ENCODE measurements at places on chromosomes 2 and 18.
A peak's percentile ranks its signal among the peaks of the same experiment; 100 is the strongest.

- no peak for DNase-seq
These were observed 260.2 kb downstream of the ZNF407 start for GRCh38 chr18:74857901-74858300.

GRCh38 chr18:10901329-10901728 lies 248.0 kb downstream of the PIEZO2 start:
- DNase-seq: no peak

GRCh38 chr18:46546111-46546640 lies 110.8 kb downstream of the LOXHD1 start:
- no peak for DNase-seq

DNA sequence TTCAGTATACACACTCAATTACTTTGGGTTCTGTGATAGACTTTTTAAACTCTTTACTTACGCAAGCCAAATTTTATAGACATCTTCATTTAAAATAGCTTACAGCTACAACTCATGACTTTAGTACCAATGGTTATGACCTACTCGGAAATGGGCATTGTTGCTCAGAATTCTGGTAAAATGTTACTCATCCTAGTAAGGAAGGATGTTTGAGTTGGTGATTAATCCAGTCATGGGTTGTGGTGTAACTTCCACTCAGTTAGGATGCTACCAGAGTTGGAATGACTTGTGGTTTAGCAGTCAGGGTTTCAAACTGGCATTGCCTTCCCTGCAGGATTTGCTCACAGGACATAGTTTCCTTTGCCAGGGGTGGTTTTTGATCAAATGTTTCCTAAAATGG lies 7.4 kb upstream of the NPC1 start:
- peak; percentile 48 for DNase-seq

DNA sequence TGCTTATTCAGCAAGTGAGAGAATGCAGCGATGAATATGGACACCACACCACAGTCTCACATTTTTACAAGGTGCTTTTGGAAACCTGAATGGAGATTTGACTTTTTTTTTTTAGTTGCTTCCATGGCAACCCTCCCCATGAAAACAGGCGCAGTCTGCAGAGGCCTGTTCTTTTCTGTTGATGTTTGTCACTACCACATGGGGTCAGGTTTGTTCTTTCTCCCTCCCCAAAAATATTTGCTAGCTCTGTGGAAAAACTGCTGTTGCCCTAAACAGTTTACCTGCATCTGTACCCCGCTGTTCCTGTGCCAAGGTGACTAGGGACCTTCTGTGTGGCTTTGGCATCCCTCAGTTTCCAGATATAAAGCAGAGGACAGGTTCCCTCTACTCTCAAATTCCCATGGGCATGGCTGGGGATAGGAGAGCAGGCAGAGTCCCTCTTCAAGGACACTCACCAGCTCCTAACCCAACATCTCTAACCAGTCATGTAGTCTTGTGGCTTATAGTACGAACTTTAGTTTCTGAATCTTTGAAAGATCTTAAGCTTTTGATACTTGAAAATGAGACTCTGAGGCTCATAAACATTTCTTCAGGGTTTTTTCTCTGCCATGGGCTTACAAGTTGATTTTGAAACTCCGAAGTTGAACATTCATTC lies 14.7 kb upstream of the MAPRE2 start:
- peak; percentile 1 for DNase-seq

- DNase-seq: peak; percentile 22
These were observed 749.6 kb upstream of the VRK2 start for GRCh38 chr2:57296795-57297517.

DNA sequence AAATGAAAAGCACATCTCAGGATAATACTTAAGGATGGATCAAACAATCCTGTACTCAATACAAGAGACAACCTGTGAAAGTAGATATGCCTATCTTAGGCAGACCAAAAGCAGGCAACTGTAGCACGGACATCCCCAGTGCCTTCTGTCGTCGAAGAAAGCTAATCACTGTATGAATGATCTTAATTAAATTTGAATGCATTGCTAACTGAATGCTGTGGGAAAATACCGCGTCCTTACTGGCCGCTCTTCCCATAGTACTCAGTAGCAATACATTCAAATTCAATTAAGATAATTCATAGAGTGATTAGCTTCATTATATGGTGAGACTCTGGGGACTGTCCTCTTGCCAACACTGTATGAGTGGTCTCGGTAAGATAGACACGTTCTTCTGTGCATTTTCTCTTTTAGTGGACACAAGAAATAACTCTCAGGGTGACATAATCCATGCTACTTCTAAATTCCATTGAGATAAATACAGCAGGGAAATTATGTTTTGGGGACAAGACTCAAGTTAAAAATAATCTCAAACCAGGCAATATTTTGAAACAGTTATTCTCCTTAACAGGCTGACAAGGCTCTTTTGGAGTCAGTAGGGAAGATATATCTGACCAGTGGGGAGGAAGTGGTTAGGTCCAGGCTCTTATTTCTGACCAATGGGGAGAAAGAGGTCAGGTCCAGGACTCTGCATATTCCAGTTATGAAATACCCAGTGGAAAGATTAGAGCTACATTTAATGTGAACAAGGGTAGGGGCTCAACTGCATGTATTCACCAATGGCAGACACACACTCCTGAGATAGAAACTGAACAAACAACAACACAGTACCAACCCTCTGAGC lies 97.3 kb downstream of the DOCK10 start:
- no peak for DNase-seq
